ENCODE measurements at places on chromosomes 4 and X. TPM values are rescaled to one million over a fixed set of nuclear protein-coding genes. Genes with fewer than 3 reads are reported as not detected.

Gene STPG2
- under 0.01 TPM for total RNA-seq

Gene KIAA1210
- not detected for total RNA-seq

Gene TLR3
- 2.9 TPM for total RNA-seq

Gene MAOA
- 65.0 TPM for total RNA-seq

Gene SYNPO2
- 0.65 TPM for total RNA-seq

Gene GPR78
- not detected for total RNA-seq

Gene PAGE2B
- not detected for total RNA-seq

Gene RRH
- total RNA-seq: not detected

Gene SCML2
- 1.4 TPM for total RNA-seq

Gene PACRGL
- total RNA-seq: 17.0 TPM

Gene CFAP99
- 0.19 TPM for total RNA-seq

Gene NIPAL1
- total RNA-seq: 1.1 TPM

Gene CXCL8
- total RNA-seq: 175 TPM

Gene MAGEB2
- not detected for total RNA-seq

Gene TMEM144
- total RNA-seq: 8.3 TPM

Gene ARHGEF6
- 5.7 TPM for total RNA-seq

Gene CXCL13
- total RNA-seq: not detected

Gene HPSE
- total RNA-seq: 3.3 TPM

Gene HTRA3
- total RNA-seq: 4.6 TPM

Gene SUPT20HL2
- not detected for total RNA-seq

Gene SLITRK4
- total RNA-seq: 3.9 TPM

Gene BRS3
- total RNA-seq: not detected

Gene MAGEA9B
- total RNA-seq: not detected

Gene SUPT20HL1
- not detected for total RNA-seq

Gene CYSLTR1
- total RNA-seq: not detected

Gene CPE
- 4.6 TPM for total RNA-seq

Gene NHSL2
- total RNA-seq: 54.9 TPM

Gene CT45A2
- not detected for total RNA-seq

All from vein endothelial cell (primary cell).